ENCODE measurements at places on chromosomes 2 and 18.
A peak's percentile ranks its signal among the peaks of the same experiment; 100 is the strongest.

DNA sequence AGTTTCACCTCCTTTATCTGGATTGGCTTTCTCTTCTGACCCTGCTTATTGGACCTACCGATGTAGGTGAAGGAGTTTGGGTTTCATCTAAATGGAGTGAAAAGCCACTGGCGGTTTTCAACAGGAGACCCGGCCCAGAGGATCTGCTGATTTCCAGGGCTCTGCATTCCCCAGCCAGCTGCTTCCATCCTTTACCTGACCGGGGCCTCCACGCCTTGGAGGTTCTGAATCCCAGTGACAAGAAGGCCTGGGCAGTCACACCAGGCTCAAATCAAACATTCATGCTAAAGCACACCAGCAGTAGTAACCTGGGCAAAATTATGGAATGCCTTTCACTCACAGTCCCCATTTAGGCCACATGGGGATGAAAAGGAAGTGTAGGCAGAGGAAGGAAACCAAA is 30.0 kb upstream of the RTTN start:
- DNase-seq: peak; percentile 71

DNA sequence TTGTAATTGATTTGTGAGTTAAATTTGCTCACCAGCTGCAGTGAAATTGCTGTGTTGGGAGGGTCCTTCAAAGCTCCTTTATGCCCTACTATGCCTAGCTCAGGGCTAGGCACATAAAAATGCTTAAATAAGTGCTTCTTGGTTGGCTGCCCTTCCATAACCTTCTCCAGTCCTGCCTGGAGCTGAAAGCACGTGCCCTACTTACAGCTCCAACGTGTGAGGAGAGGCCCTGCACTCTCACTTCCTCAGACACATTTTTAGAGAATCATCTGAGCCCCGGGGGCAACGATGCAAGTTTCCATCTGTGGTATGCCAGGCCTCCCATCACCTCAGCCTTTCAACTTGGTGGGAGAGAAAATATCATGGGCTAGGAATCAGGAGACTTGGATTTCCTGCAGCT is 202.7 kb downstream of the BCL11A start:
- DNase-seq: peak; percentile 18

DNA sequence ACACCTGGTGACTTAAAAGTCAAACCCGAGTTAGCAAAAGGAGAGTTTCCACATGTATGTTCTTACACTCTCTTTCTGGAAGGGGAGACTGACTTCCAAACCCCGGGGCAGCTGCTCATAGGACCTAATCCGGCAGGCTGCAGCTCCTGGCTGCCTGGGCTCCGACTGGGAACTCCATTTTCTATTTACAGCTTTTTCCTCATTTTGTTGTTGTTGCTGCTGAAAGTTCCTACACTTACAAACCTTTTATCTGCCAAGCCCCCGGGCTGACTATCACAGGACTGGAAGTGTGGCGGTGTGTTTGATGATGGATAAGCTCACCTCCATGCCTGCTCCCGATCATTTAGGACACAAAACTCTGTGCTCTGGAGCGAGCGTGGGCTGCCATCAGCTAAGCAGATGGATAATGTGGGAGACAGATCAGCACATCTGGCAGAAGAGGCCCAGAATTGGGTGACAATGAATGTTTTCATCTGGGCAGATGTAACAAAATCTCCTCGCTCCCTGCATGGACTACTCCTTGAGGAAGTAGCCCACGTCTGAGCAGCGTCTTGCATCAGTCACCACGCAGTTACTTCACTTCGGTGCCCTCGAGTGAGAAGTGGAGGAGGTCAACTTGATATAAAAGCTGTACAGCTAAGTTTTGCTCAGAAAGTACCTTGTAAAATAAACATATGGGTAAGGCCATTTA is 114.4 kb upstream of the COPS8 start:
- DNase-seq: peak; percentile 37

DNA sequence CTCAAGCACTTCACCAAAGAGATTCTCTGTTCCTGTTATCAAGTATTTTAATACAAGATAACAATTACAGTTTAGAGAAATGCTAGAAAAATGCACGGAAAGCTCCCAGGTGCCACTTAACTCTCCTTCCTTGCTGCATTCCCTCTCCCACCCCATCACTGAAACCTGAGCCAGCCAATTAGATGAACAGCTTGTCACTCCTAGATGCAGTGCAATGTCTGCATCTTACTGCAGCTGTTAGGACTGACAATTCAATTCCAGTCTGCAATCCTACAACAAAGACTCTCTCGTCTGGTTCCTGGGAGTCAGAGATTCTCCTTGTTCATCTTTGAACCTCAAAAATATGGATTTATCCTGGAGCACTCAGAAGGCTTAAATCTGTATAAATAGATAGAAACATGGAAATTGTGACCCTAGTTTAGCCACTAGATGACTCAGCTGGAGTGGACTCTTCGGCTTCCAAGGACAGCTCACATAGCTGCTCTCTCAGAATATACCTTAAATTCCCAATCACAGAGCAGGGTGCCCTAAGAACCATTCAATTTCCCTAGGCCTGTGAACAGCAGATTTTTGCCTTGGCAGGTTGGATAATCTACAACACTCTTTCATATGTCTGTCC is 311.1 kb downstream of the NRXN1 start:
- peak; percentile 61 for DNase-seq

DNA sequence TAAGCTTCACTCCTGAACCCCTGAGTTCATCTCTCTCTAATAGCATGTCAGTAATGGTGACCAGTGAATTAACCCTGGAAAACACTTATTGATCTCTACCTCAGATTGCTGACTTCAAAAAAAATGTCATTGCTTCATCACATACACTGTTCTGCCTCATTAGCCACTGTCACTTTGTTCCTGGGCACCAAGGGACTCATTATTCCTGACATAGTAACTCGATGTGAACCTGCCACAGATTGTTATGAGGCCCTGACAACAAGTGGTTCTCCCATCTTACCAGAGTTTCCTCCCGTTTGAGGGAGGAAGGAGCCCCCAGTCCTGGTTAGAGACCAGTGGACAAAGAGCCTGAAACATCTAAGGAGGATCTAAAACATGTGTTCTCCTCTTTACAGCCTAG is 403.3 kb upstream of the SMIM21 start:
- peak; percentile 16 for DNase-seq

- DNase-seq: no peak
Observed at GRCh38 chr2:221555494-221555846, 16.6 kb downstream of the EPHA4 start.

- DNase-seq: no peak
Observed at GRCh38 chr2:209806318-209806717, 34.7 kb downstream of the UNC80 start.

DNA sequence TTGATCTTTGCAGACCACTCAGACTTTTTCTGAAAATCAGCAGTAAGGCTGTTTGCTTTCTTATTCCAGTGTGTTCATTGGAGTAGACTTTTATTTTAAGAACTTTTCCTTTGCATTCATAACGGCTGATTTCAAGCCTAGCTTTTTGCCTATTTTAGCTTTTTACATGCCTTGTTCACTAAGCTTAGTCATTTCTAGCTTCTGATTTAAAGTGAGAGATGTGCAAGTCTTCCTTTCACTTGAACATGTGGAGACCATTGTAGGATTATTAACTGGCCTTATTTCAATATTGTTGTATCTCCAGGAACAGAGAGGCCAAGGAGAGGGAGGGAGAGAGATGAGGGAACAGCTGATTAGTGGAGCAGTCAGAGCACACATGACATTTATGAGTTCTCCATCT is 32.1 kb downstream of the RNMT start:
- no peak for DNase-seq

DNA sequence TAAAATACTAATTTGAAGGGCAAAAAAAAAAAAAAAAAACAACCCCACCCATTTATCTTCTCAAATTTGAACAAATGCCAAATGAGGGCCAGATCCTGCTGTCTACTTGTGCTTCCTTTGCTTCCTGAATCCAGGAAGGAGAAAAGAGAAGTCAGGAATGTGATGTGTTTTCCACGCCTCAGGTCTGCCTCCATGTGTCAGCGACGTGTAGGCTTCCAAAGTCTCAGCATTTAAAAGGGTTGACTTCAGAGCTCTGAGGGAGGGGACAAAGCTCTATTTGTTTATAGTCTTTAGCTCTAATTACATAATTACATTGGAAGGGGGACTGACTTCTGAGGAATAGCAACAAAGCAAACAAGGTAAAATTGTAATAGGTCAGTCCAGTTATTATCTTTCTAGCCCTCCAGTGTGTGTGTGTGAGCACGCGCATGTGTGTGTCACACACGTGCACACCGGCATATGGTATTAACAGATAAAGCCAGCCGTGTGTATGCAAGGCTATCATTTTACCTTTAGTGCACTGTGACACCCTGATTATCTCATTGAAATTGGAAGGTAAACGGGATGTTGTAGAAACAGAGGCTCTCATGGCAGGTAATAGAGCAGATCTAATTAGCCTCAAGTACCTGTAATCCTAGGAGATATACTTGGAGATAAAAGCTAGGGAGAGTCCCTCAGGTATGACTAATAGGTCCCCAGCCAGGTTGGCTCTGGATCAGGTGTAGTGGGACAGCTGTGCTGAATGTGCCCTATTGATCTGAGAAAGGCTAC is 911.4 kb upstream of the ZEB2 start:
- DNase-seq: peak; percentile 67

DNA sequence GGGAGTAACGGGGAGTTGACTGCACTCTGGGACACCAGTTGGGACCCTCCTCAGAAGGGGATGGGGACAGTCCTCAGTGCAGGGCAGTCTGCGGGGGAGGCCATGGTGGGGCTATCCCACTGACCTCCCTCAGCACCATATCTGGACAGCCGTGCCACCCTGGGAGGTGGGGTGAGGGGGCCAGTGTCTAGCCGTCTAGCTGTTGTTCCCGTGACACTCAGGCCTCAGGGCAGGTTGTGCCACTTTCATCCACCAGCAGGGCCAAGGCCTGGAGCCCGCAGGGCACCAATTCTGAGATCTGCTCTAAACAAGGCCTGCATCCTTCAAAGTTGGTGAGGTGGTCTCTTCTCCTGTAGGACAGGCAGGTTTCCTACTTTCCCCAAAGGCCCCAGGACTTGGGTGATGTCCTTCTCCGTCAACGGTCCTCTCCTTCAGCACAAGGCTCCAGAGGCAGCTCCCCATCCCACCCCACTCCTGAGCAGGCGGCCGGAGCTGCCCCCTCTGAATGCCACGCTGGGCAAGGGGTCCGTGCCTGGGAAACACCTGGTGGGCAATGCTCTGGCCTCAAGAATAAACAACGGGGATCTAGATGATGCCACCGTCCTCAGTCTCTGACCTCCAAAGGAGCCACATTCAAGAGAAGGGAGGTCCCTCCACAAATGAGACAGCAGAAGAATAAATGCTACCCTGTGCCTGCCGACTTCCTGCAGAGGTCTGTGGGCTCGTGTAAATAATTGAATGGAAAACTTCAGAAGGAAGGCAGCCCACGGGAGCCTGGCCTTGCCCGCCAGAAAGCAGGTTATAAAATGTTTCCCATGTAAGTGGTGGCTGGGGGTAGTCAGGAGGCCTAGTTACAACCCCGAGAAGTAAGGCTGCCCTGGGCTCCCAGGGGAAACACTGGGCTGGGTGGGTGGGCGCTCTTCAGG is 42.8 kb upstream of the PTMA start:
- DNase-seq: peak; percentile 62

DNA sequence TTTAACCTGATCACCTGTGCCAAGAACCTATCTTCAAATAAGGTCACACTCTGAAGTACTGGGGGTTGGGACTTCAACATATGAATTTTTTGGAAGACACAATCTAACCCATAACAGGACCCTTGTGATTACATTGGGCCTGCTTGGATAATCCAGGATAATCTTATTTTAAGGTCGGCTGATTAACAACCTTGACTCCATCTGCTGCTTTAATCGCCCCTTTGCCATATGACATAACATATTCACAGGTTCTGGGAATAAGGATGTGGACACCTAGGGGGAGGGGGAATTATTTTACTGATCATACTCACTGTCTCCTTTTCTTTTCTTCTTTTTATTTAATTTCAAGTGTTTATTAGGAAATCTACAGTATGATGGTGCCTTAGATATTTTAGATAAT is 34.8 kb downstream of the CDH20 start:
- no peak for DNase-seq

GRCh38 chr18:25921677-25922421 is 168.6 kb downstream of the SS18 start:
- DNase-seq: peak; percentile 86

GRCh38 chr18:2222270-2223185 is 348.8 kb downstream of the METTL4 start:
- no peak for DNase-seq

- no peak for DNase-seq
Observed at GRCh38 chr2:199572571-199572970, 114.8 kb upstream of the SATB2 start.

DNA sequence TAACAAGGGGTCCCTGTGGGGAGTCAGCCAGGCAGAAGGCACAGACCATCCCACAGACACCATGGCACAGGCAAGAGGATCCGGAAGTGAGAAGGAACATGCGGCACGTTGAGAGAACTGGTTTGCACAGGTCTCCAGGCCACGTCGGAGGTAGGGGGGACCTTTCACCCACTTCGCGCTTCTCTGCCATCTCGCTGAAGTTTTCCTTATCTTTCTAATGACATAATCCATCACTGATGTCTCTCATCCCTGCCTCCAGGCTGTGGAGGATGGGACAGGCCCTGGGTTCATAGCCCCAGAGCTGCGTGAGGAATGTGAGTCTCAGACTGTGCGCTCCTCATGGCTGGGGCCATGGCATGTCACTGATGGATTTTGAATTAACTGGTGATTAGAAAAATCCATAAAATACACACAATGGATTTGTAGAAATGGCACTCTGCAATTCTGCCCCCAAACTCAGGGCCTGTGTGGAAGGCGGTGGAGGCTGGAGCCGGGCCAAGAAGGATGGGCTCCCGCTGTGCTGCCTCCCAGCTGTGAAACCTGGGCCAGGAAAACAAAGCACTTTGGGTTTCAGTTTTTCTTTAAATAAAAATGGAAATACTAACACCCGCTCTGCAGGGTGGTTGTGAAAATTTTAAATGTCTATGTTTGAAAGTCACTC is 113.3 kb upstream of the ALKAL2 start:
- DNase-seq: peak; percentile 59

DNA sequence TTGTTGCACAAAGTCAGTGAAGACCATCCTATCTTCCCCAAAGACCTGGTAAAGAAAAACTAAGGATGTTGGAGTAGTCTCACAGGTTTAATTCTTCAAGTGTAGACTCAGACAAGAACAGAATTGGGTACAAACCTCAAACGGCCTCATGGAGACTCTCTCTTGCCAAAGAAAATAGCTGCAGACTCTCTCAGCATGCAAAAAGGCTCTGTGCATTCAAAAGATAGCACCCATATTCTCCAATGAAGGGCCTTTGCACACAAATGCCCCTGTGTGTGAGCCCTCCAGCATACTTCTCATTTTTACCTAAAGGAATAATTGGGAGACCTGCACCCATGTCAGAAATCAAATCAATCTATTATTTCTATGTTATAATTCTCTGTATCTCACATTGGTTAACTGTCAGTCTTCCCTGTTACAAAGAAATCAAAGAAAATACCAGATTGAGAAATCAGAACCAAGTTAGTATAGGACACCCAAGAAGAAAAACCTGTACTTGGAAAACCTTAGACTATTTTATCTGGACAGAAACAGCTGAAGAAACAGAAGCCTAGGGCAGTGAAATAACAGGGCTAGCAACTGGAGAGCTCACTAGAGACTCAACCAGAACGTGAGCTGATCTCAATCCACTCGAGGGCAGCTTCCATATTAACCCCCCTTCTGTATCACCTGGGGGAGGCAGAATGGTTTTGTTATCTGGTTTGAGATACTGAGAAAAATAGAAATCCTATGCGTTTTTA is 134.7 kb upstream of the DNAJC10 start:
- DNase-seq: no peak

Data from endodermal cell (in vitro differentiated cells).